Gastroesophageal sphincter (tissue), 4 donors: ENCODE measurements at places on chromosomes 11 and 22. TPM values are rescaled to one million over a fixed set of nuclear protein-coding genes. Genes with fewer than 3 reads are reported as not detected.

The CFAP300 gene
- total RNA-seq, result 1.5 TPM

The ST14 gene
- 0.62 TPM for total RNA-seq

The CXCR5 gene
- total RNA-seq, result not detected

The RAB36 gene
- total RNA-seq, result 3.9 TPM

The CYTH4 gene
- 7.1 TPM for total RNA-seq
